Colonic mucosa (tissue), 4 donors: ENCODE measurements at places on chromosomes 5 and 9. TPM values are rescaled to one million over a fixed set of nuclear protein-coding genes. Genes with fewer than 3 reads are reported as not detected.

GRCh38 chr5:116378007-116378776 is 196.4 kb downstream of the SEMA6A start:
- no peak for DNase-seq

DNA sequence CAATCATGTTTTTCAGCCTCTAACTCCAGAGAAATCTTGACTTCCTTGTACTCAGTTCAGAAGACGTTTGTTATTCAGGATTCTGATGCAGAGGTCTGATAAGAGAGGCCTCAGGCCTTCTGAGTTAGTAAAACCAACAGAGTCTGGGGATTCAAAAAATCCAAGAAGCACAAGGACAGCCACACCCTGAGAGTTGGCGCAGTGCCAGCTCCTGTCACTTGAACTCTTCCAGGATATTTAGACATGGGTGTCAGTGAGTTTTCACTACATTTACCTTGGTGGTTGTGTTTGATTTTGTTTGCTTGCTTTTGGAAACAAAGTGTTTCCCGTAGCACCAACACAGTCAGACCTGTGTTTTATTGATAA is 41.6 kb upstream of the PDE8B start:
- peak; percentile 67 for DNase-seq

Gene ACTBL2
- not detected for total RNA-seq

Gene GRM6
- total RNA-seq, result not detected

Gene GSN
- total RNA-seq, result 553 TPM
